ENCODE measurements at places on chromosomes 7 and 10.
A peak's percentile ranks its signal among the peaks of the same experiment; 100 is the strongest.

DNA sequence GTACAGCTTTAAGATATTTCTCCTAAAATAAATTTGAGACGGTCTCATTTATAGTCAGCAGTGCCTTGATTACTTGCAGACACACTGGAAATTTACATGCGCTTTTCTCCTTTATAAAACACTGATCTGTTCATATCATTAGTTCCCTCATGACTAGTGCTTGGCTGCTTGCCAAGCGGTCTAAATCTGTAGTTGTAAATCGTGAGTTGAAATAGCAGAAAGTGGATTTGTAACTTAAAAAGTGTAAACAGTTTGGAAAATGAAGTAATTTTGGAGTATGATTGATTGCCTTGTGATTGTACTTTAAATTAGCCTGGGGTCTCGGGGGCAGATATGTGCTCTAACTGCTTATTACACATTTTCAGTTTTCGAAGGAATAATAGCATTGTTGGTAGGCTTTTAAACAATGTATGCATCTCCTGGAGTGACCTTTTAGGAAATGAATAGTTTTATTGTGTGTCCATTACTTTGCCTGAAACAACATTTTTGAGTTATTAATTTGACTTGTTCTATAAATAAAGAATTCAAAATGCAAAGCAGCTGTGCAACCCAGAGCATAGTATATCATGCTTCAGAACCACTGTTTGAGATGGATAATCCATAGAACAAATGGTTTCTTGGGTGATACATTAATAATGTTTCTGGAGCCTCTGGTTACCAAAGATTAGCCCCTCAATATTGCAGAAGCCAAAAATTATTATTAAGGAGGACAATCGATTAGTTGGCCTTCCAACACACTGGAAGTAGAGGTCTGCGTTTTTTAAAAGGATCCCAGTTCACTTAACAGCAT is 73.3 kb downstream of the ARID5B start:
- no peak for DNase-seq

DNA sequence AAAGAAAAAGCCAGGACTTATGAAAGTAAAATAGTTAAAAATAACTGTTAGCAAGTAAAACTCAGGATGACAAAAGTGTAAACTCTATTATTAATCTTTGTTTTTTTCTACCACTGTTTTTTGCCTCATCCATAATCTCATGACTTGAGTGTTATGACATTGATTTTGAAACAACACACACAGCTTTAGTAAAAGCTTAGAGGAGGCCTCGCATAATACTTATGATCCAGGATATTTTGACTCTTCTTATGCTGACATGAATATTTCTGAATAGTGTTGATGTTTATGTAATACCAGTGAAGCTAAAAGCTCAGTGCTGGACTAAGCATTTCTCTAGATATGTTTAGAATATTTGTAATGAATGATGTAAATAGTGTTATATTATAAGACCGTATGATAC is 10.5 kb downstream of the KAT6B start:
- no peak for DNase-seq

DNA sequence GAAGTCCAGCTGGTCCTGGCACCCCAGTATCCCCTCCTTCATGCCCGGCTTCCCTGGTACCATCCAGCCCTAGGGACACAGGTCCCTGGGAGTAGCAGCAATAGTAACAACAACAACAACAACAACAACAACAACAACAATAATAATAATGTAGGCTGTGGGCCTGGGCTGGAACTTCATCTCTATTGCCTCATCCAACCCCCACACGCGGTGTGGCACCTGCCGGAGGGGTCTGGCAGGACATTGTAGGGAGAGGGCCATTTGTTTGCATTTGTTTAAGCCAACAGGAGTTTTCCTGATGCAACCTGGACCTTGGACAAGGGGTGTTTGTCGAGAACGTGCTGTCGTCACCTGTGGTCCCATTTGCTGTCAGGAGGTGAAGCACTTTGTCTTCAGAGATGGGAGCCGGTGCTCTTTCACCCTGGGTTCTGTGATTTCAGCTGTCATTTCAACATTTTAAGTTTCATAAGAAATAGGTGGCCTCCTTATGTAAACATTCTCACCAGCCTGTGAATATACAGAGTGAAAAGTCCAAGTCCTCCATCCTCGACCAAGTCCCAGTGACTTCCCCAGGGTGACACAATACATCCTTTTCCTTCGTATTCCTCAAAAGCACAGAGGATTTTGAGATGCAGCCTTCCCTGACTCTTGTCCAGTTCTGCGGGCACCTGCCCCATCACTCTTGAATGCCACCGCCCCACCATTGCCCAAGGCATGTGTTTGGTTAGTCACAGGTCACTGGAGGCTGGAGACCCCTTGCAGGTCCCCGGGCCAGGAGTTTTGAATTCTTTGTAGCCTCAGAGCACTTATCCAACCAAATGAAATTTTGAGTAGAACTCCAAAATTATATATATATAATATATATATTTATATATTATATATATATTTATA is 9.2 kb downstream of the LHPP start:
- no peak for DNase-seq

DNA sequence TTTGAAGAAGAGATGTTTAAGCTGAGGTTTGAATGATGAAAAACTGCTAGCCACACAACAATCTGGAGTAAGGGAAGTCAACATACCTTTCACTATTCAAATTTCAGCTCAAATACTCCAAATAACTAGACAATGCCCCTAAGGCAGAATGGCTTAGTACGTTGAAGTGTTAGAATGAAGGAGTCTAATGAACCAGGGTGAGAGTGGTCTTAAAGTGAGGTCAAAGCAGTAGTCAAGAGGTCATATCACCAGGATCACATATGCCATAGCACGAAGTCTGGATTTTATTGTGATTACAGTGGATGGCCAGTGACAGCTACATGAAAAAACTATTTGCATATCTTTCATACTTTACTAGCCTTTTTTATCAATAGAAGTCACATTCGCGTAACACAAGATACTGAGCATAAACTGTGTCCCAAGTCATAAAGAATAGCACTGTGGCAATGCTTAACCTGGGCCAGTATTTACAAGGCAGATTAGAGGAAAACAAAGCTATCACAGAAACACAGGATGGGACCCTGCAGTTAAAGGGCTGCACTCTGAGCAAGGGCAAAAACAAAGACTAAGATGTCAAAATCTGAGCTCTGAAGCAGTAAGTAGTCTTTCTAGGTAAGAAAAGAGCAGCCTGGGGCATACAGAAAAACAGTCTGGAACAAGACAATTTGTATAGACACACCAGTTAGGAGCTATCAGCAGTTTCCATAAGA is 61.5 kb downstream of the HYCC1 start:
- no peak for DNase-seq

GRCh38 chr7:96786261-96786997 is 76.8 kb upstream of the SEM1 start:
- no peak for DNase-seq

GRCh38 chr10:20596911-20597310 is 300.2 kb downstream of the NEBL start:
- DNase-seq = no peak

GRCh38 chr10:115209133-115209532 is 116.0 kb downstream of the ATRNL1 start:
- no peak for DNase-seq

DNA sequence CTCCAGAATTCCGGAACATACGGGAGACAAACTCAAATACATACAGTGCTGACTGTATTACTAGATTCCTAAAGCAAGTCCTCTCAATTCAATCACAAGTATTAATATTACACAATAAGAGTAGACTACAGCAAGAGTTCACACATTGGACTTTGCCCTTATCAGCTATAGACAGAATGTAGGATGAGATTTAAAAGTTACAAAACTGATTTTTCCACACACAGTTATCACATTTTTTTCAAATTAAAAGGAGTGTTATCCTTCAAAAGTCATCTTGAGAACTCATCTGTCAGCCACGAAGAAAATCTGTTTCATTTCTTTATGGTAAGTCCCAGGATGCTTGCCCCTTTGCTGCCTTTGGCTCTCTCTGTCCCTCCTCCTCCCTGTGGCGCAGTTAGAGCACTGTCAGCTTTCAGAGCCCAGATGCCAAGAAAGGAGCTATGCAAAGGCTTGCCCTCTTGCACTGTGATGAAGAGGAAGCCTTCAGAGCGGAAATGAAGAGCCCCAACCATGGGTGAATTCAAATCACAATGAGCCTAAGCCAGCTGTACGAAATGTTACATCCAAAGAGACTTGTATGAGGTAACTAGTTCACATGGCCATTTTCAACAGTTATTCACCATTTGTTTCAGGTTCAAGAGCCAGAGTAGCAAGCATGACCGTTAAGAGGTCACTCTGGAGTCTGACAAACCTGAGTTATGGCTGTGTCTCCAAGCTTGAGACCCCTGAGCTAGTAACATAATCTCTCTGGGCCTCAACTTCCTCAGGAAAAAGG is 10.7 kb downstream of the NCOA4 start:
- no peak for DNase-seq

DNA sequence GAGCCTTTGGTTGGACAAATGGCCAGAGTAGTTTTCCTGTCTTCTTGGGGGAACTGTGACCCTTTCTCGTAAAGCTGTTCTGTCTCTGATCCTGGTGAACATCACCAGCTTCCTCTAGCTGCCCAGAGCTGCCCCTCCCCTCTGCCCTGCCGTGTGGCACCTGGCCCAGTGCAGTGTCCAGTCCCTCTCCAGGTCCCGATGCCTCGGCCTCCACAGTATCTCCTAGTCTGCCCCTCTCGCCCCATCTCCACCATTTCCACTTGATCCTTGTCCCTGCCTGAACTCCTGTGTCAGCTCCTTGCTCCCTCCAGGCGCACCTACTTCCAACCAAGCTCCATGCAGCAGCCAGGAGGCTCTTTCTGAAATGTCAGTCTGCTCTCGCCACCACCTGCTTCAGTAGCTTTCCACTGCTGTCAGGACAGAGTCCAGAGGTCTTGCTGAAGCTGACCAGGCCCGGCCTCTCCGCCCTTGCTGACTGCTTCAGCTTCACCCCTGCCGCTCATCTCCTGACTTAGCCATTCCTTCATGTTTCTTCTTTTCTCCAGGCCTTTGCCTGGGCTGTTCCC is 133.6 kb downstream of the GRK5 start:
- no peak for DNase-seq

- DNase-seq = peak; percentile 60
Observed at GRCh38 chr7:120856621-120857352, 1.2 kb downstream of the TSPAN12 start.

DNA sequence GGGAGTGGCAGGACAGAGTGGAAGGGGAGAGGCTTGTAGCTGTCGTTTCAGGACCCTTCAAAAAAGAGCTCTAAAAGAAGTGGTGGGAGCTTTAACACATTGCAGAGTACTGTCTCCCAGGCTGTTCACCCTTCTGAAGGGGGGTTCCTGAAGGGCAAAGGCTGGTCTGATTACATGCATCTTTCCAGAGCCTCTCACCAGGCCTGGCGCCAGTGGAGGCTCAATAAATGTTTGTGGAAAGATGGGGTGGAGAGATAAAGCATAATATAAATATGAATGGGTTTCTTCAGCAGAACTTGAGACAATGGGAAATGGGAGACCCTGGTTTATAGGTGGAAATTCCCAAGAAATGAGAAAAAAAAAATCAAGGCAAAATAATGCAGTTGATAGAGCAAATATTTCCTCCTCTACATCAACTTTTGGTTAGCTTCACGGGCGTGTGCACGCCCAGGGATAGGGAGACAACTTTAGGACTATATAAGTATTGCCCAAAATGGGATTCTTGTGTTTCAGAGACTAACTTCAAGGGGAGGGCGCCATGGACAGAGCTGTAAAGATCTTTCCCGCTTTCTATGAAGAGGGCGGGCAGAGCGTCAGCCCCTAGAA is 613 bp upstream of the BUB3 start:
- DNase-seq = no peak

- no peak for DNase-seq
Observed at GRCh38 chr10:121559326-121560026, 38.8 kb downstream of the FGFR2 start.

- DNase-seq = no peak
Observed at GRCh38 chr10:132199268-132199853, 12.6 kb downstream of the DPYSL4 start.

- no peak for DNase-seq
Observed at GRCh38 chr7:44259547-44260457, 59.0 kb downstream of the YKT6 start.

GRCh38 chr10:29239569-29240472 is 49.0 kb upstream of the LYZL1 start:
- no peak for DNase-seq

- no peak for DNase-seq
Observed at GRCh38 chr10:102202386-102202785, 23.7 kb upstream of the ELOVL3 start.

- no peak for DNase-seq
Observed at GRCh38 chr10:66943590-66943989, 17.8 kb downstream of the LRRTM3 start.

- DNase-seq = no peak
Observed at GRCh38 chr10:5531558-5532306, 7.0 kb downstream of the CALML3 start.

DNA sequence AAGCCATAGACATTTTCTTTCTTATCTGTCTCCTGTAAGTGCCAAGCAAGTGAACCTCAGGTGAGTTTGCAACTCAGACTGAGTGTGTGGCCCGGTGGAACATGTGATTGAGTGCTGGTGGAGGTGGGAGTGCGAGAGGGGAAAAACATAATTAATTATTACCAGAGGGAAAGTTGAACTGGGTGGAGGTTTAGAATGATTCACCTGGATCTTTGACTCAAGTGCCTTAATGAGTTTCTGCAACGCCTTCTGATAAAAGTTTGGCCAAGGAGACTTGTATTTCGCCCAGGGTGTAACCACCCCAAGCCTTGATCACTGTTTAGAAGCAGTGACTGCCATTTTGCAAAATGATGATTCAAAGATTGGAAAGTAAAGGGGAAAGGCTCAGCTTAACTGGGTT is 513.9 kb downstream of the GATA3 start:
- no peak for DNase-seq

DNA sequence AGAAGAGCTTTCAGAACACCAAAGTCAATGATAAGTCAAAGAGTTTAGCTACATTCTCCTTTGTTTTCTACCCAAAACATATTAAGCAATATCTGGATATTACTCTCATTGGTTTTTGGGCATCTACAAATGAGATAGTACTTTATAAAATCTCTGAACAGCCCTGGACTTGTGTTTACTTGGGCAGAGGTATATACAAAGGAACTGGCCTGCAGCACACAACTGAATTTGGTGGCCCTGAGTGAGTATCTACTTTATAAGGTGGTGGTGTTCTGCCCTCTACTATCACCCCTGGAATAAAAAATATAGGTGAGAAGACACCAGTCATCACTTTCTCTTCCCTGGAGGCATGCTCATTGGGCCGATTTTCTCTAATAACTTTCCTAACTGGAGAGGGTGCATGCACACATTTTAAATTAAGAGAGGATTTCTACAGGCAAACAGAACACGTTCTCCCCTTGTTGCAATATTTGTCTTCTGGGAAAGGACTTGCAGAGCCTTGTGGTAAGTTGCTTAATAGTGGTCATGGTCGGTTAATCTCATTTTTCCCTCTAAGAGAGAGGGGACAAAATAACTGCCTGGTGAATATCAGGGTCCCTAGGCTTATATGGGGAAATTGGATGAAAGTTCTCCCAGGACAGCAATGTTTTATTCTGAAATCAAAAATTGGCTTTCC is 41.1 kb downstream of the OTUD1 start:
- no peak for DNase-seq

- DNase-seq = no peak
Observed at GRCh38 chr7:8065356-8065813, 96.8 kb downstream of the GLCCI1 start.

- no peak for DNase-seq
Observed at GRCh38 chr10:305034-305433, 169.8 kb downstream of the ZMYND11 start.
